ENCODE measurements at places on chromosomes 5 and 9.

DNA sequence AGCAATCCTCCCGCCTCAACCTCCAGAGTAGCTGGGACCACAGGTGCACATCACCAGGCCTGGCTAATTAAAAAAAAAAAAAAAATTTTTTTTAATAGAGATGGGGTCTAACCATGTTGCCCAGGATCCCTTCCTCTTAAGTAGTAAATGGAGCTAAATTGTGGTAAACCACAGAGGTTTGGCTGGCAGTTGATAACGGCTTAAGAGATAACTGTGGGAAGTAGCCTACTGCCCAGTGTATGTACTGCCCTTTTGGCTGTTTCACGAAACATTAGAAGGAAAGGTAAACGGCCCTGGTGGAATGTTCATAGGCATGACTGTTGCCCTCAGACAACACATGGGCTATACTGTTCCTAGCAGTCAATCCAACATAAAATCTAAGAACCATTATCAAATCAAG, 44.4 kb downstream of the HMGCR start:
- DNase-seq = no peak

DNA sequence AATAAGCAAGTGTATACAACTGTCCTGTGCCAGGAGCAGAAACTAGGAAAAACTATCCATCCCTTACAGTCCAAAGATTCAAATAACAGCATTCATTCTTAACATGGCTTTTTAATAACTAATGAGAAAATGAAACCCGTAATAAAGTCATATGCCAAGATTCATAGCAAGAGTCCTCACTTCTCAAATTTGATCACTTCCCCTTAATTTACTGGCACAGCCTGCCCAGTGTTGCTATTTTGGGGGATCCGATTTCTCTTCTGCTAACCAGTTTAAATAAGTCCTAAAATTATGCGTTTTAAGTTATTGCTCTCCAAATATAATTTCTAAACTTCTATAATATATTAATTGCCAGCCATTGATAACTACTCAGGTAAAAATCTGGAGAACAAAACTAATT, 177.0 kb upstream of the PTGER4 start:
- DNase-seq = no peak

DNA sequence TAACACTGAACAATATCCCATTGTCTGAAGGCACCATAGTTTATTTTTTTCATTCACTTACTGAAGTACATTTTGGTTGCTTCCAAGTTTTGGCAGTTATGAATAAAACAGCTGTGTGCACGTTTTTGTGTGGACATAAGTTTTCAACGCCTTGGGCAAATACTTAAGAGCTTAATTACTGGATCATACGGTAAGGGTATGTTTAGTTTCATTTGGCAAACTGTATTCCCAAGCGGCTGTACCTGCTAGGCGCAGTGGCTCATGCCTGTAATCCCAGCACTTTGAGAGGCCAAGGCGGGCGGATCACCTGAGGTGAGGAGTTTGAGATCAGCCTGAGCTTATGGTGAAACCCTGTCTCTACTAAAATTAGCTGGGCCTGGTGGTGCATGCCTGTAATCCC, 63.7 kb upstream of the FAM120A start:
- DNase-seq = no peak

GRCh38 chr9:81116340-81117137, 572.8 kb downstream of the TLE1 start:
- no peak for DNase-seq

Measured in activated CD4-positive, alpha-beta T cell treated with anti-CD3 and anti-CD28 coated beads for 4 hours (primary cell).